Right atrium auricular region (tissue), 2 donors: ENCODE measurements at places on chromosomes 16 and 17. TPM values are rescaled to one million over a fixed set of nuclear protein-coding genes. Genes with fewer than 3 reads are reported as not detected.
A peak's percentile ranks its signal among the peaks of the same experiment; 100 is the strongest.

The AGRP gene
- total RNA-seq, result not detected

The FBXW10B gene
- not detected for total RNA-seq

The TEDC2 gene
- 0.63 TPM for total RNA-seq

The METTL16 gene
- total RNA-seq, result 17.9 TPM

The KRT33A gene
- not detected for total RNA-seq

The SLC52A1 gene
- total RNA-seq, result not detected

The KRT33B gene
- not detected for total RNA-seq

The CCL1 gene
- total RNA-seq, result not detected

GRCh38 chr16:24541233-24541933 is 2.0 kb downstream of the RBBP6 start:
- DNase-seq, result no peak

DNA sequence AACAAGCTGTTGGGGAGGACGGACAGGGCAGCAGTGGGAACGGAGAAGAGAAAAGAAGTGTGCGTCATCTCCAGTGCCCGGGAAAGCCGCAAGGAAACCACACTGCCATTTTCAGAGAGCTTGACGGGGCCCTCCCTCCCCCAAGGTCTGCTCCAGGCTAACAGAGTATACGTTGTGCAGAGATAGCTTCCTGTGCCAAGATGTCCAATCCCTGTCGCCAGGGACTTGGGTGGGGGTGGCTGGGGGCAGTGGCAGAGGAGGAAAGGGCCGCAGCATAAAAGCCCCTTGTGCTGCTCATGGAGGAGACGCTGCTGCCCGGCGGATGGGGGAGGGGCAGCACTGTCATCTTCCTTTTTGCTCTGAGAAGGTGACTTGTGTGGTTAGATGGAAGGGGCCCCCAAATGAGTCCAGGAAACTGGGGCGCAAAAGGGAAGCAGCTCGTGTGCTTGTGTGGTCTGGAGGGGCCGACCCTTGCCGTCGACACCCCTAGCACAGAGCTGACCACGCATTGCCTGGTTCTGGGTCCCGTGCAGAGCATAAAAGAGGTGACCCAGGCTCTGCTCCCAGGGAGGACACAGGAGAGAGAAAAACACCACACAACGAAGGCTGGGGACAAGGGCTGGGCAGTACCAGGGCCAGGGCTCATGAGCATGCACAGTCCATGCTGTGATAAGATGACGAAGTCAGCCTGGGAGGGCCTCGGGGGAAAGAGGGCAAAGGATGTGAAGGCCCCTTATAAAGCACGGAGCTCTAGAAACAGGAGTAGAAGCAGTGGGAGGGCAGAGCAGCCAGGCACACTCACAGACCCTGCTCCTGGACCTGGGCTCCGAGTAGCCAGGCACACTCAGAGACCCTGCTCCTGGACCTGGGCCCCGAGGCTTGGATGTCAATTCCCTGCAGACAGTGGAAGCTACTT is 372.7 kb downstream of the SLC39A11 start:
- DNase-seq, result no peak

DNA sequence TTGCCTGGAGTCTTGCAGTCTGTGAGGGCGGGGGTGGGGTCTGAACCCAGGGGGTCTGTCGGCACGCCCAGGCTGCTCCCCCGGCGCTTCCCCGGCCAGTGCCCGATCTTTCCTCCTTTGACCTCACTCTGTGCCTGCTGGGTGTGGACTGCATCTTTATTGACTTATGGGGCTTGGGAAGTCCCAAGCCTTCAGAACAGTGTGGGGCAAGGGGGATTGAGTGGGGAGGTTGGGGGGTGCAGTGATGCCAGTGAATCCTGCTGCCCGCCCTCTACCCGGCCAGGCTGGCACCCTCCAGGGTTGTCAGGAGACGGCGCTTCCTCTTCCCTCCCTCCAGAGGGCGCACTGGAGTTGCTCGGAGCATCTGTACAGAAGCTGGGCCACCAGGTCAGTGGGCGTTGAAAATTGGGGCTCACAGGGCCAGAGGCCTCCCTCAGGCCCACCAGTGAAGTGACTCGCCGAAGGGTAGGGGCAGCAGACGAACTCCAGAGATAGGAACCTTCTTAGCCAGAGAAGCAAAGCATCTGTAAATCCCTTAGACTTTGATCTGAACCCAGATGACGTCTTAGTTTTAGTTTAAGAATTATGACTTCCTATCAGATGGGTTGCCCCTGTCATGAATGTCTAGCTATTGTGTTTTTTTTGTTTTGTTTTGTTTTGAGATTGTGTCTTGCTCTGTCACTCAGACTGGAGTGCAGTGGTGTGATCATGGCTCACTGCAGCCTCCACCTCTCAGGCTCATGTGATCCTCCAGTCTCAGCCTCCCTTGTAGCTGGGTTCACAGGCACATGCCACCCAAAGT is 184.8 kb upstream of the CIBAR2 start:
- no peak for DNase-seq

GRCh38 chr16:54504372-54504771 is 217.8 kb upstream of the IRX3 start:
- no peak for DNase-seq

- no peak for DNase-seq
These were observed 86.6 kb upstream of the NETO2 start for GRCh38 chr16:47230296-47230695.

- DNase-seq, result no peak
These were observed 19.5 kb downstream of the C16orf90 start for GRCh38 chr16:3475604-3476375.

DNA sequence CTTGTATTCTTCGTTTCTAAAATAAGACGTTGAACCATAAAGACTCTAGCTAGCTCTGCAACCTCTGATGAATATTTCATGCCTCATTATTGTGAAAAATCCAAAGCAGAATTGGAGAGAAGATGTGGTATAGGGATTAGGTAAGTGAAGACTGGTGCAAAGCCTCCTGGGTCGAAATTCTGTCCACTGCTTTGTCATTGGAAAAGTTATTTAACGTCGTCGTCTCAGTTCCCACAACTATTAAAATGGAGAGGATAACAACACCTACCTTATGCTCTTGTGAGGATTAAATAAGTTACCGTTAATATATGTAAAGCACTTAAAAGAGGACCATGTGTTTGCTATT is 1.4 kb upstream of the PRPSAP2 start:
- no peak for DNase-seq

GRCh38 chr17:31629696-31630470 is 229.2 kb downstream of the COPRS start:
- no peak for DNase-seq

DNA sequence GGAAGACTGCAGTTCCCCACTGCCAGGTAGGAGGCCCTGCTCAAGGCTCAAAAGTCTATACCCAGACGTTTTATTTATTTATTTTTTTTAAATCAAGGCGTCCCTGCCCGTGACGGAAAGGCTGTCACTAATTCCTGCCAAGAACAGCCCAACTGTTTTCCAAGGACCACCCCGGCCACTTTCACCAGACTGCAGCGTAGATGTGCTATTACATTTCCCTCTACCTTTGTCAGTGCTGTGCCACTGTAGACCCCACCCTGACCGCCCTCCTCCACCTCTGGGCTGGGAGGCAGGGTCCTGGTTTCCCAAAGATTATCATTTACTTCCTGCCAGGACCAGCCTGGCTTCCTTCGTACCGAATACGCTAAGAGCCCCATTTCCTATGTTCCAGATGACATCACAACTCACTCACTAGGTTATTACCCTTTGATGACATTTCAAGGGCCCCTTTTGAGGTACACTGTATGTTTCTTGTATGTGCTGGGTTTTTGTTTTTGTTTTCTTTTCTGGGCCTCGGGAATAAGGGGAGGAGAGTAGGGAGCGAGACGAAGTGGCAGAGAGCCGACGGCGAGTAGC is 6.3 kb upstream of the RNF227 start:
- no peak for DNase-seq

DNA sequence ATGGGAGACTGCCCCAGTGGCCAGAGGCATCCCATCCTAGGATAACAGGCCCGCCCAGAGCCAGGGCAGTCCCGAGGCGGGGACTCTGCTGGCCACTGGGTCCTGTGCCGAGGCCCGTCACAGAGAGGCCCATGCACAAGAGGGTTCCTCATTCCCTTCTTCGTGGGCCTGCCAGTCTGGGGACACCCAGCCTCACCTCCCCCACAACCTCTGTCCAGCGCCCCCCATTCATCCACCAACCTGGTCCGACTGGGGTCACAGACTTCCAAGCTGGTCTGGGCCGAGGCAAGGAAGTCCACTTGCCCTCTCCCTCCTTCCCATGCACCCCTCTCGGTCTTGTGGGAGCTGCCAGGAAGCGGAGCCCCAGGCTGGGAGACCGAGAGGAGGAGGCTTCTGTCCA is 94.2 kb upstream of the PLCG2 start:
- no peak for DNase-seq

- DNase-seq, result no peak
These were observed 21.3 kb upstream of the GFOD2 start for GRCh38 chr16:67740391-67740790.

GRCh38 chr17:64968652-64969501 is 49.6 kb upstream of the LRRC37A3 start:
- DNase-seq, result no peak

DNA sequence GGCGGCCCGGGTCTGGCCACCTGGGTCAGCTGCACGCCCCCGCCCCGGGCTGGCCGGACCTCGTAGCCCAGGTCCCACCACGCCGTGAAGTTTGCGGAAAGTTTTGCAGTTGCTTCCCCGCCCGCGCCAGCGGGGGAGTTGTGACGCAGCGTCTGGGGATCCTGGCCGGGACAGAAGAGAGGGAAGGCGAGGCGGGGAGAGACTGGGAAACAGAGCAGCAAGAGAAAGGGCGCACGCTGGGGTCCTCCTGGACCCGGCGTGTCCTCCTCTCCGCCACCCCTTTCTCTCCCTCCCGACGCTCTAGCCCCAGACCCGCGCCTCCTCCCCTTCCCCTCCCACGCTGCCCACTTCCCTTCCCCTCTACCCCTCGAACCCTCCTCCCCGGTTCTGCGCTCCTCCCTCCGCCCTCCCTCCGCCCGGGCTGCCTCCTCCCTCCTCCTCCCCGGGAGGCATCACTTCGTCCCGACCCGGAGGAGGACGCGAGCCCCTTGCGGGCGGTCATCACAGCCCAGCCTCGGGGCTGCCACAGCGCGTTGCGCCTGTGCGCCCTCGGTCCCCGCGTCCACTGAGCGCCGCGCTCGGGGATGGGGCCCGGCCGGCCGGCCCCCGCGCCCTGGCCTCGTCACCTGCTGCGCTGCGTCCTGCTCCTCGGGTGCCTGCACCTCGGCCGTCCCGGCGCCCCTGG is at the start of gene MRC2:
Gene MRC2, plus strand, starts transcription at position 452 of the 685 bp plus-strand sequence. Its CDS starts 133 bp downstream, at position 585.
- peak; percentile 87 for DNase-seq

- DNase-seq, result no peak
These were observed 1230.3 kb upstream of the GOT2 start for GRCh38 chr16:59964232-59964924.
